ENCODE measurements at places on chromosomes 4 and X.

DNA sequence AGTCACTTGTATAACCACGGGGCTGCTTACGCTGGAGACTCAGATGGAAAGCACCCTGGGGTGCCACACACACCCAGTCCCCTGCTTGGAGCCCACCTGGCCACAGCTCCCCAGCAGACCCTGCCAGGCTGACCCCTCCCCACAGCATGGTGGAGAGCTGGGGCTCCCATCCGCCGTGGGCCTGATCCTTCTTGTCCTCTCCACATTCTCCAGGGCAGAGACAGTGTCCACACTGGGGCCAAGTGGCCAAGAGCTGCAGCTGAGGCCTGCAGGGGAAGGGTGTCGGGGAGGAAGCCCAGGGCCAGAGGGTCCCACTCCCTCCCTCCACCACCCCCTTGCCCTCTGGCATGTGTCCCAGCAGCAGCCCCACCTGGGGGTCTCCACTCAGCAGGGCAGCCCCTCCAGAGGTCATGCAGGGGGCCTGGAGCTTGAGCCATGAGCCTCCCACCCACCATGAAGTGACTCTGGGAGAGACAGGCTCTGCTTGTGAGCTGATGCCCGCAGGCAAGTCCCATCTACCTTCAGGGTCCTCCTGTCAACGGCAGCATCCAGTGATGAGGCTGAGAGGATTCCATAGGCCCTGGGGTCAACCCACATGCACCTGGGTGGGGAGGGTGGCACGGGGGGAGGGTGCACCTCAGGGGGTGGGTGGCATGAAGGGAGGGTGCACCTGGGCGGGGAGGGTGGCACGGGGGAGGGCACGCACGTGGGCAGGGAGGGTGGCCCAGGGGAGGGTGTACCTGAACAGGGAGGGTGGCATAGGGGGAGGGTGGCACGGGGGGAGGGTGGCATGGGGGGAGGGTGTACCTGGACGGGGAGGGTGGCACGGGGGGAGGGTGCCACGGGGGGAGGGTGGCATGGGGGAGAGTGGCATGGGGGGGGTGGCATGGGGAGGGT lies 56.4 kb downstream of the FAM53A start:
- DNase-seq = no peak

GRCh38 chr4:124970011-124970410 lies 257.5 kb upstream of the ANKRD50 start:
- DNase-seq = no peak

DNA sequence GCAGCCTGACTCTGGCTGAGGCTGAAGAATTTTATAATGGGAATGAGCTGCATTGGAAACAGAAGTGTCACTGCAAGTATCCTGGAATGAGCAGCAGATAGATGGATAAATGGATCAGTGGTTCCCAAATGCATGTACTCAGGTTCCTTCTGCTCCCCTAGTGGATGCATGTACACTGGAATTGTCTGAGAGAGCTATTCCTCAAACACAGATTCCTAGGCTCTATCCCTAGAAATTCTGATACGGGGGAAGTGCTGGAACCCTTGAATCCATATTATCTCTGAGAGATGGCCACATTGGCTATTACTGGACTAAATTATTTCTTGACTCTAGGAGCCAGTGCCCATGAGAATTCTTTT lies 64.8 kb downstream of the TMEM131L start:
- DNase-seq = no peak

DNA sequence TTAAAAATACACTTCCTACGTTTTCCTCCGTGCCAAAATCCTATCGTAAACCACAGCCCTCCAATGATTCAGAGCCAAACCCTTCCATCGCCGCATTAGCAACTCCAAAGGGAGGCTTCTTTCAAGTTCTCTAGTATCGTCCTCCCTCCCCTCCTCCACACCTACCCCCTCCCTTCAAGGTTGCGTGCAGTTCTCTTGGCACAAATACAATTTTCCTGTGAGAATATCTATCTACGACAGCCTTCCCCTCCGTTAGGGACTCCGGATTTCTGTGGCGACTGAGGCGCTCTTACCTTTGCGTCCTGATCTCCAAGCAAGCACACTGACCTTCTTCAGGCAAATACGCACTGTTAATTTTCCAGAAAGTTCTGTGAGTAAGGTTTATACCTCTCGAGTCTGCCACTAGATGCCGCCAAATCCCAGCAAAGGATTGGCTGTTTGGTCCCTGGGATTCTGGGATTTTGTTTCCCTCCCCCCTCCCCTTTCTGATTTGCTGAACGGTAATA lies 1.2 kb upstream of the MORF4L2 start:
- DNase-seq = peak; percentile 54

GRCh38 chr4:46818604-46819003 lies 90.4 kb downstream of the COX7B2 start:
- DNase-seq = no peak

DNA sequence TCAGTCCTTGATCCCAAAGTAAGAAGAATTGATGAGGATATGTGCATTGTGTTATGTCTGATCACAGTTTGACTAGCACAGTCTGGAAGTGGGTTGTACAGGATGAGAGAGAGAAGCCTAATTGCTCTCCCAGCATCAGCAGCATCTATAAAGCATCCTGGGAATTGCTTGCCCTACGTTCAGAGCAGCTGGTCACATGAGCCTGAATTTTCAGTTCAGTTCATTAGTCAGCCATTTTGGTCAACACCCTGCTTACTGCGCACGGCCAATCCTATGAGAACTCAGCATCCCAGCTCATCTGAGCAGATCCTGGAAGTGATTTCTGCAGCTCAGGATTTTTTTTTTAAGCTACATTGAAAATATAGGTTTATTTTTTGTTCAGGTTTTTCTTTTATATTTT lies at the start of gene RUFY3:
RUFY3 (plus strand) TSS at position 218 of the 400 bp plus-strand sequence. CDS start 610 bp downstream, outside the sequence.
- no peak for DNase-seq

GRCh38 chr4:159018062-159018629 lies 84.7 kb upstream of the RAPGEF2 start:
- DNase-seq = no peak

DNA sequence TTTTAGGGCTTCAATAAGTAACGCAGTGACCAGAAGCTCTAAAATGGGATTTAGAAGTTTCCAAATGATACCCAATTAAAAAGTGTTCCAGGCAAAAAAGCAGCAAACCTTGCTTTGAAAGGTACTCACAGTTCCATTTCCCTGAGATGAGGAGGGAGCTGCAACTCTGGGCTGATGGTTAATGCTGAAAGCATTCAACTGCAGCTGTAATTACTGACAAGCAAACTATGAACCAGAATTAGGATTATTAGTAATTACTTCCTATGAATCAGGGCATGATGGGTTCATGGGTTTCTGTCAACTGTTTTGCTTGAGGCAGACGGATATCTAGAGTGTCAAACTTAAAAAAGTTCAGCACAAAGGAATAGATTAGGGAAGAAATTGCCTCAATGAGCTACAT lies 357.4 kb downstream of the STIM2 start:
- no peak for DNase-seq

DNA sequence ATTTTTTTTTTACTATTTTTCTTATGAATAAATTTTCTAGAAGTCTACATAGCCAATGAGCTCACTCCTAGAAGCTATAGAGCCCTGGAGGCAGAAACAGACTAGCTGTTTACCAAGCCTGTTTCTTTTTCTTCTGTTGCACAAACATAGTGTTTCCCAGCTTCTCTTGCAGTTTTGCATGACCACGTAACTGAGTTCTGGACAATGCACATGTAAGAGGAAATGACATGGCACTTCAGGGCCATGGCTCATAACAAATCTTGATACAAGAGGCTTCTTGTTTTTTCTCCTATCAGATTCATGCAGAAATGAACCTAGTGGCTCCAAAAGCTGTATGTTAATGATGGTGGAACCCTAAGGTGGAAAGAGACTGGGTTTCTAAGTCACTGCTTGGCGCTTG lies 127.4 kb downstream of the ZNF330 start:
- no peak for DNase-seq

GRCh38 chrX:32397562-32398216 lies 813.7 kb downstream of the DMD start:
- no peak for DNase-seq

DNA sequence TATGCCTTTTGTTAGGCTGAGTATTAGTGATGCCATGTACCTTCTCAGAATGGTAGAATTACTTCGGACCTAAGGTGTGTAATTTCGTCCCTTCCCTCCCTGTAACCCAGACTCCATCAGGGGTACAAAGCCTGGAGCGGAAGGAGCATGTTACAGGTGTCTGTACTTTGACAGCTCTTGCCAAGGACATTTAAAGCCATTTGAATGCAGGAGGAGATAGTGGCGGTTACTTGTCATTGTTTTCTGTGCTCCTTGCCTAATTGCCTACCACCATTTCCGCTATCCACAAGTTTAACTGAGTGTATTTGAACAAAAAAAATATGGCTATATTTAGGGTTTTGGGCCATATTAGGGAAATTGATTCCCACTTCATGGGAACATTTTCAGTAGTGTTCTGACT lies 1.8 kb downstream of the FNIP2 start:
- no peak for DNase-seq

DNA sequence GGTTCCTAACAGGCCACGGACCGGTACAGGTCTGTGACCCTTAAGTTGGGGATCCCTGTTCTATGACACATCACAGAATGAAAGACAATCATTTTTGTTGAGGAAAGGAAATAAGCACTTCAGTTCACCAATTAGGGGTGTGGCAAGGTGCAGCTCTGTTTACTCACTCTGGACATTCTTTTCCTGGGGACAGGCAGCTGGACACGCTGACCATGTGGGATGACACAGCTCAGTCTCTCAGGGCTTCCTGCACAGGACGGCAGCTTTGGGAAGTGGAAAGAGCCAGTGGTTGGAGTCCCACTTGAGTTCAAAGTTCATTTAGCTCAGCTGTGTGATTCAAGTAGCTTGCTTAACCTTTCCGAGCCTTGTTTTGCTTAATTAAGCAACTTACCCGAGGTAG lies 55.7 kb downstream of the NDNF start:
- DNase-seq = no peak

DNA sequence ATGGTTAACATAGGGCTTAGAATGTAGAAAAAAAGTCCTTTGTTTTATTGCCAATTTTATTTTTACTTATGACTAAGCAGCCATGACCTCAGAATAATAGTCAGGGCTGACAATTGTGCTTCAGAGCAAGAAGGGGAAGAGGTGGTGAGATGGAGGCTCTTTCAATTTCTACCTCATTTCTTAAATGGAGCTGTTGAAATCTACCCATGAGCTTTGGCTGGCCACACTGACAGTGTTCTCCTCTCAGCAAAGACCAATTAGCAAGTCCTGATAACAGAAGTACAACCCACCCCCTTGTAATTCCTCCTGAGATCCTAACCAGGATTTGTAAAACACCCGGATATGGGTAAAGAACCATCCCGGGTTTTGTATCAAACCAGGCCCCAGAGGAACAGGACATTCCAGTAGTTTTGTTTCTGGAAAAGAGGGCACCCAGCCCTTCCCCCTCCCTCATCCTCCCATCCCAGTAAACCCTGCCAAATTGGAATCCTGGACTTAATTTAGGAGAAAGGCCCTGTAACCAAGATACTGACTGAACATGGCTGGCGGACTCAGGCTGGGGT lies at the start of gene HEPH:
HEPH (plus strand) TSS at position 399 of the 563 bp plus-strand sequence. CDS start 6,324 bp downstream, outside the sequence.
- DNase-seq = no peak

Data from CD4-positive, alpha-beta memory T cell (primary cell).